ENCODE measurements at places on chromosomes 4 and X. TPM values are rescaled to one million over a fixed set of nuclear protein-coding genes. Genes with fewer than 3 reads are reported as not detected.

MSMO1 gene
- 57.3 TPM for total RNA-seq

MAPK10 gene
- 9.4 TPM for total RNA-seq

NDP gene
- 1.1 TPM for total RNA-seq

NAA11 gene
- not detected for total RNA-seq

CSAG1 gene
- total RNA-seq = not detected

TIGD2 gene
- 7.0 TPM for total RNA-seq

SMARCA1 gene
- 90.7 TPM for total RNA-seq

TMEM192 gene
- total RNA-seq = 9.8 TPM

ZCCHC18 gene
- total RNA-seq = 1.2 TPM

TRAM1L1 gene
- total RNA-seq = 5.8 TPM

P2RY4 gene
- 0.41 TPM for total RNA-seq

MAGEA11 gene
- total RNA-seq = 0.82 TPM

SEL1L3 gene
- total RNA-seq = 22.6 TPM

FAT4 gene
- 81.5 TPM for total RNA-seq

GAGE2A gene
- not detected for total RNA-seq

Data from tongue (tissue), 3 donors.